ENCODE measurements at places on chromosomes 12 and 14.

- DNase-seq = no peak
Observed at GRCh38 chr12:16453319-16453718, 105.9 kb downstream of the MGST1 start.

- no peak for DNase-seq
Observed at GRCh38 chr12:44777044-44777443, 99.1 kb downstream of the NELL2 start.

DNA sequence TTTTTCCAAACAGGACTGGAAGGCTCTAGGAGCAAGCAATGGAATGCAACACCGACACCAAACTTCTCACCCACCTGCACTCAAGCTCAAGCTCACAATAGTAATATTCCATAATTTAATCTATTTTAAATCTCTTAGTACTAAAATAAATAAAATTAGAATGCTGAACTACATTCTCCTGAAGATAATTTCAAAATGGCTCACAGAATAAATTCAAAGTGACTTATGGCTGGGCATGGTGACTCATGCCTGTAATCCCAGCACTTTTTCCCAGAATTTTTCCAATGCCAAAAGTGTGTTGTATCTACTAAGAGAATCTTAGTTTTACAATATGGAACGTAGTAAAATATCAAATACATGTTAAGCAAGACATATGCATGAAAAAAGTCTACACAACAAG, 31.5 kb downstream of the DUSP16 start:
- peak; percentile 21 for DNase-seq

DNA sequence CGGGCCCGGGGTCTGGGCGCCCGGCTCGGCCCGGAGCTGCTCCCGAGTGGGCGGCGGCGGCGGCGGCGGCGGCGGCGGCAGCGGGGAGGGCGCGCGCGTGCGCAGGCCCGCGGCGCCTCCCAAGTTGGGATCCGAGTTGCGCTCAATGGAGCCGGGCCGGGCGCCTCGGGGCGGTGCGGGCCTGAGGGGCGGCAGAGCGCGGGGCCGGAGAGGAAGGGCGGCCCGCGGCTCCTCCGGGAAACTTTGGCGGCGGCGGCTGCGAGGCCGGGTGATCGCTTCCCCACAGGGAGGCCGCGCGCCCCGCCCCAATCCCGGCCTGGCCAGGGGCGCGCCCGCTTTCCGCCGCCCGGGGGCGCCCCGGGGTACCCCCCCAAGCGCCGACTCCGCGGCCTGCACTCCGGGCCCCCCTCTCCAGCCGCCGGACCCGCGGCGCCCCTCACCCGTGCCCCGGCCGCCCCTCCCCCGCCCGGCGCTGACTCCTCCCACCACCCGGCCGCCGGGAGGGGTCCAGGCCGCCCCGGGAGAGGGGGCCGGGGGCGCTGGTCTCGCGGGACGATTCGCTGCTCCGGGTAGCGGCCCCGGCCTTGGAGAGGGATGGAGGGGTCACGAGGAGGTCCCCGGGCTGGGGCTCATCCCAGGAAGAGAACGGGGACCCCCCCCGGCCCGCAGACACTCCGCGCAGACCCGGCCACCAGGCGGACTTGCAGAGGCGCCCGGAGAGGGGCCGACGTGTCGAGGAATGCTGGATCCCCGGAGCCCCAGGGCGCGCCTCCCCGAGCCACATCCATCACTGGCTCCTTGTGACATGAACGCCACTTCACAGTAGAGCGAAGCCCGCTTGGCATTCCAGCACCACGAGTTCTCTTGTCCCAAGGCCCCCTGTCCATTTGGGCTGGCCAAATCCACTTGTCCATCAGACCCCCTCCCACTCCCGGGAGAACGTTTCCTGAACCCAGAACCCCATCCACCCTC, at the start of gene RILPL1:
Gene RILPL1, minus strand, starts transcription at position 48 of the 972 bp plus-strand sequence. CDS start 237 bp downstream, outside the sequence.
- peak; percentile 67 for DNase-seq

DNA sequence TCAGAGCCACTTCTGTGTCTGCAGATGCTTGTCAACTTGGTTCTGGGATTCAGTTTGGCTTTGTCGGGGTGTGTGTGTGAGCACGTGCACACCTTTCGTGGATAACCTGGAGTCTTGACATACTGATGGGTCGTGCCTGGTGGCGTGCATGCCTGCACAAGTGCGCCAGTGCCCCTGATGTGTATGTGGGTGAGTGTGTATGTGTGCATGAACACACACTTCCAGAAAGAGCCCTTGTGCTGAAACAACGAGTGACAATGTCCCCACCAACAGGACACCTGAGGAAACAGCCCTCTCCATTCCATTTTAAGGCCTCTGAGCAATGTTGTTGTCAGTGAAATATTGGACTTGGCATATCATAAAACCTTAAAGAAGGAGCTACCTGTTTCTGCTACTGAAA, 53.9 kb downstream of the SMUG1 start:
- no peak for DNase-seq

DNA sequence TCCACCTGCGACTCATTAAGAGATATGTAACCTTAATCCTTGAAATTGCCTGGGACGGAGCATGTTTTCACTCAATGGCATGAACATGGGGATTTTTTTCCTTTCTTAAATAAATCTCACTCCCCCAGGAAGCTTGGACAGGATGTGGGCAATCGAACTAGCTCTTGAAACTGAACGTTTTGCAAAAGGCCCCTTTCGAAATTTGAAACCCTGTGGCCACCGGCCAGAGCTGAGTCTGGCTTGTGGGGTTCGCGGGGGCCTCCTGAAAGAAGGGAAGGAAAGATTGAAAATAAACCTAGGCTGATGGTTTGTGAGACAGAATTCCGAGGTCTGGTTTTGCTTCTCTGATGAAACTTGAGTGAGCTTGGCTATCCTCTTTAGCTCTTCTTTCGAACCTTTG, 101.4 kb upstream of the RTL1 start:
- DNase-seq = peak; percentile 71

DNA sequence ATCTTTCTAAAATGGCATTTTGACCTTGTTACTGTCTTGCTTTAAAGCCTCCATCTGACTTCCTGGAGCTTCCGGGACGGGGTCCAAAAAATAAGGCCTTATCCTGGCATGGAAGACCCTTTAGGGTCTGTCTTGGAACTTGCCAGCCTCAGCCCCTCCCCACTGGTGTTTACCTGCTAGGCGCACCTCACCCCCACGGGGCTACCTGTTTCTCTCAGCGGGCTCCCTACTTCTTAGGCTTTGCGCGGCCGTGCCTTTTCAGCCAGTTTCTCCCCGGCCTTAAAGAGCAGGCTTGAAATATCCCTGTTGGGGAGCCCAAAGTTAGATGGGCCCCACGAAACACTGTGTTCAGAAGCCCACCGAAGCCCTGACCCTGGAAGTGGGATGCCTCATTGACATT, 5.1 kb downstream of the RTL1 start:
- no peak for DNase-seq

- DNase-seq = peak; percentile 53
Observed at GRCh38 chr12:88572781-88573549, 7.3 kb downstream of the KITLG start.

GRCh38 chr14:94008234-94008633, 11.1 kb downstream of the CCDC197 start:
- no peak for DNase-seq

GRCh38 chr14:44783901-44784300, 177.8 kb downstream of the KLHL28 start:
- no peak for DNase-seq

GRCh38 chr12:119225454-119225853, 46.7 kb downstream of the HSPB8 start:
- no peak for DNase-seq

- no peak for DNase-seq
Observed at GRCh38 chr12:131943389-131943788, 6.4 kb upstream of the EP400 start.

GRCh38 chr12:130879212-130879686, 7.4 kb downstream of the RAN start:
- DNase-seq = no peak

DNA sequence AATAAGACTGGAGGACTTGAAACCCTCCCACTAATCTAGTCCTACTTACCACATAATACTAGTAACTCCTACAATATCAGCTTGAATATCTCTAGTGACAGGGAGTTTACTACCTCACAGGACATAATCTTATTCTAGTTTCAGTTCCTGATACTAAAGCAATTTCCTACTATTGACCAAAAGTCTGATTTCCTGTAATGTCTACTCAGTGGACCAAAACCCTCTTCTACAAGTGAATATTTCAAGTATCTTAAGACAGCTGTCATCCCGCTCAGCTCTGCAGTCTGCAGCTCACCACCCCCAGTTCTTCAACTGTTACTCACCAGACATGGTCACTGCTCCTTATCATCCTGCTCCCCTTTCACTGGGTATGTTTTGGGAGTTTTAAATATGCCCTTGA, 70.8 kb upstream of the TMCC3 start:
- DNase-seq = no peak

- DNase-seq = no peak
Observed at GRCh38 chr12:12445882-12446181, 89.0 kb downstream of the BORCS5 start.

GRCh38 chr12:131387281-131388163, 323.4 kb upstream of the SFSWAP start:
- no peak for DNase-seq

DNA sequence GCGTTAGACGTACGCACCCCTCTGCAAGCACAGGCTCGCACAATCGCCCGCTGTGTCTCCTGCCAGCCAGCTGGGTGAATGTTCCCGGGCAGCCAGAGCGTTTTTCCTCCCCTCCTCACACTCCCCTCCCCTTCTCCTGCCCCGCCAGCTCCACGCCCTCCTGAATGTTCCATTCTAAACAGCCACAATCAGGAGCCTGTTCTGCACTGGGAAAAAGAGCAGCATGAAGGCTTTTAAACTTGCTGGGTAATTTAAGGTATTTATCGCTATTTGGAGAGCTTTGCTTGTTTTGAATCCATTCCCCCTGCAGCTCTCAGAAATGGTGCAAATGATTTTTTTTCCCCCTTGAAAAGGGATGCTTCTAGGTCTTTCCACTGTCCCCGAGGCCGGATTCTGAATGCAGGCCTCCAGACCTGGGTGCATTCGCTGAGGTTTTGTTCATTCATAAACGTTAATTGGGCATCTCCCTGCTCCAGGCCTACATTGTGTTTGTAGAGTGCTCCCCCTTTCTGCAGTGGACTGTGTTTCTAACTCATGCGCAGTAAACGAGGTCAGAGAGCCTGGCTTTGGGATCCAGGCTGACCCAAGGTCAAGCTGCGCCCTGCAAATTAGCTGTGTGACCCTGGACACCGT, 212.5 kb downstream of the CHST11 start:
- DNase-seq = no peak

GRCh38 chr14:24092505-24093206, 1.5 kb upstream of the PCK2 start:
- DNase-seq = no peak

DNA sequence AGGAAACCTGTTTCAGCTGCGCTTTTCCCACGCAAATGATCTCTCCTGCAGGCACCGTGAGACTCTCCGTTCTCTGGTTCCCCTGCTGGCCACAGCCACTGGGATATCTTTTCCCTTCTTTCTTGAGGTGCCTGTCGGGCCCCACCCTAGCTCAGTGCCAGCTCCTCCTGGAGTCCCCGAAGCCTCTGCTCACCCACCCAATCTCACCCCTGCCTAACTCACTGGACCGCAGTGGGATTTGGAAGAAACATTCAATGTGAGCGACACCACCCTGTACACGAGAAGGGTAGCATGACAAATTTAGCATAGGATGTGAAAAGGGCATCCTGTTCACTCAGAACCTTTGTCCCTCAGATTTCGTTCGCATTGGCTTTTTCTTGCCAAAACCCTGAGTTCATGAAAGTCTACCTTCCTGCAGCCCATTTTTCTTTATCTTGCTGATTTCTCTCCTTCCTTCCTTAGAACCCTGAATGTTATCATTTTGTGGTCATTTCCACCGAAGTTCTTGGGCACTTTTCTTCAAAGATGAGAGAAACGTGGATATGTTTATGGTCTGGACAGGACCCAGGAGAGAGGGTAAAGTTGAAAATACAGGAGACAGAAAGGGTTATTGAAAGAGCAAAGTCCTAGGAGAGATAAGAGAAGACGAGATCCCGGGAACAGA, 63.6 kb upstream of the ELK3 start:
- no peak for DNase-seq
